ENCODE measurements at places on chromosomes 13 and 19. TPM values are rescaled to one million over a fixed set of nuclear protein-coding genes. Genes with fewer than 3 reads are reported as not detected.

NDUFB7 gene
- 482 TPM for total RNA-seq

DKKL1 gene
- total RNA-seq = 0.53 TPM

FFAR1 gene
- not detected for total RNA-seq

WDR87 gene
- total RNA-seq = not detected

IGFL3 gene
- total RNA-seq = not detected

KIRREL2 gene
- total RNA-seq = not detected

KLK12 gene
- total RNA-seq = 7.3 TPM

ERICH6B gene
- not detected for total RNA-seq

RHPN2 gene
- total RNA-seq = 102 TPM

YJEFN3 gene
- 1.9 TPM for total RNA-seq

SLC8A2 gene
- total RNA-seq = 0.83 TPM

ZFP14 gene
- 0.08 TPM for total RNA-seq

C19orf33 gene
- 1,318 TPM for total RNA-seq

TUBA3C gene
- total RNA-seq = not detected

CGB8 gene
- total RNA-seq = not detected

ZNF444 gene
- total RNA-seq = 73.7 TPM

HSPB6 gene
- not detected for total RNA-seq

ZNF729 gene
- not detected for total RNA-seq

S1PR4 gene
- not detected for total RNA-seq

GPI gene
- total RNA-seq = 401 TPM

ZNF554 gene
- 1.2 TPM for total RNA-seq

SMIM24 gene
- total RNA-seq = 0.58 TPM

ZNF714 gene
- 6.0 TPM for total RNA-seq

OR10H1 gene
- not detected for total RNA-seq

AMER2 gene
- not detected for total RNA-seq

IGSF23 gene
- total RNA-seq = not detected

ZNF154 gene
- total RNA-seq = not detected

ZNF296 gene
- 1.5 TPM for total RNA-seq

CLEC4M gene
- not detected for total RNA-seq

SLC17A7 gene
- 0.18 TPM for total RNA-seq

NLRP4 gene
- not detected for total RNA-seq

S1PR5 gene
- not detected for total RNA-seq

USPL1 gene
- total RNA-seq = 16.1 TPM

BCAM gene
- 150 TPM for total RNA-seq

ZNF730 gene
- total RNA-seq = not detected

SUCLA2 gene
- 33.1 TPM for total RNA-seq

CLEC17A gene
- total RNA-seq = not detected

FGF9 gene
- total RNA-seq = 3.7 TPM

ZNF235 gene
- 1.0 TPM for total RNA-seq

FZR1 gene
- total RNA-seq = 62.5 TPM

SERPINE3 gene
- total RNA-seq = not detected

GFY gene
- not detected for total RNA-seq
